ENCODE measurements at places on chromosomes 11 and 22. TPM values are rescaled to one million over a fixed set of nuclear protein-coding genes. Genes with fewer than 3 reads are reported as not detected.

- peak; percentile 38 for DNase-seq
- no peaks in the 10 kb centered on the region for H3K36me3 ChIP-seq
- H3K27ac ChIP-seq, result no peak overlapping the region
- H3K4me1 ChIP-seq, result no peaks in the 10 kb centered on the region
These were observed 2.5 kb upstream of the SEPTIN3 start for GRCh38 chr22:41966607-41967240.

DNA sequence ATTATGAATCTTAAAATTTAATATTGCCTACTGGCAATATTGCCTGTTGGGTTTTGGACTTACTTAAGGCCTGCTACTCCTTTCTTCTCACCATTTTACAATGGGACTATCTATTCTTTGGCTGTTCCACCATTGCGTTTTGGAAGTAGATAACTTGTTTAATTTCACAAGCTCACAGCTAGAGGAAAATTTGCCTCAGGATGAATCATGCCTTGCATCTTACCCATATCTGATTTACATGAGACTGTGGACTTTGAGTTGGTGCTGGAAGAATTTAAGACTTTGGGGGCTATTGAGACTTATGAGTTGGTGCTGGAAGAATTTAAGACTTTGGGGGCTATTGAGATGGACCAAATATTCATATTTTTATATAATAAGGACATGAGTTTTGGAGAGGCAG lies 662.6 kb downstream of the METTL15 start:
- H3K27me3 ChIP-seq, result no peaks in the 10 kb centered on the region
- H3K27ac ChIP-seq, result no peak overlapping the region
- H3K4me3 ChIP-seq, result no peak overlapping the region

- peaks cover 21% of the 10 kb centered on the region for H3K4me1 ChIP-seq
- H3K27ac ChIP-seq, result peak overlapping the region; percentile 38
- H3K4me3 ChIP-seq, result no peak overlapping the region
- no peaks in the 10 kb centered on the region for H3K36me3 ChIP-seq
These were observed 69.3 kb downstream of the FAM168A start for GRCh38 chr11:73528483-73529203.

FAM83F gene
- total RNA-seq, result 2.4 TPM

DNA sequence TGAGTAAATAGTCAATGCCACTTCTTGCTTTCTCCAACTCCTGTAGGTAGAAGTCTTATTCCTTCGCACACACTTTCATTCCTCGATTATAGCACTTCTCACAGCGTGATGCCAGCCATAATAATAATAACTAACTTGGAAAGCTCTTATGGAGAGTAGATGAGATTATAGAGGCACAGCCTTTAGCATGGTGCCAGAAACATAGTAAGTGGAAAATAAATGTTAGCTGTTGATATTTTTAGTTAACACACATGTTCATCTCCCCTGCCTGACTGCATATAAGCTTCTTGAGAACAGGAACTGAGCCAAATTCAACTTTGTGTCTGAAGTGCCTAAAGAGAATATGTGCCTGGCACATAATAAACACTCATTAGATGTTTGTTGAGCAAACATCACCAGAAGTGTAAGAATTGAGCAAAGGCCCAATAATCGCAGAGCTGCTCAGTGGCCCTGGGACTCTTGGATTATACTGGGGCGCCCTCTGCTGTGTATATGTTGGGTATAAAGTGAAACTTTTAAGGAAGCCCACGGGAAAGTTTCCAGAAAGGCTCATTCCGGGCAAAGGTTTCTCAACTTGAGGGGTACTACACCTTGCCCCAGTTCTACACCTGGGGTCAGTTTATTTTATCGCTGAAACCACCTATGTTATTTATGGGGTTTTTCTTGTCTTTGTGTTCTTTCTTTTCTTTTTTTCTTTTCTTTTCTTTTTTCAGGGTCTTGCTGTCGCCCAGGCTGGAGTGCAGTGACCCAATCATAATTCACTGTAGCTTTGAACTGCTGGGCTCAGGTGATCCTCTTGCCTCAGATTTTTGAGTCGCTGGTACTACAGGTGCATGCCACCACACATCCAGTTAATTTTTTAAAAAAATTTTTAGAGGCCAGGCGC lies 22.3 kb downstream of the SLN start:
- H3K36me3 ChIP-seq, result no peaks in the 10 kb centered on the region
- H3K4me1 ChIP-seq, result no peaks in the 10 kb centered on the region
- peak; percentile 16 for DNase-seq

DNA sequence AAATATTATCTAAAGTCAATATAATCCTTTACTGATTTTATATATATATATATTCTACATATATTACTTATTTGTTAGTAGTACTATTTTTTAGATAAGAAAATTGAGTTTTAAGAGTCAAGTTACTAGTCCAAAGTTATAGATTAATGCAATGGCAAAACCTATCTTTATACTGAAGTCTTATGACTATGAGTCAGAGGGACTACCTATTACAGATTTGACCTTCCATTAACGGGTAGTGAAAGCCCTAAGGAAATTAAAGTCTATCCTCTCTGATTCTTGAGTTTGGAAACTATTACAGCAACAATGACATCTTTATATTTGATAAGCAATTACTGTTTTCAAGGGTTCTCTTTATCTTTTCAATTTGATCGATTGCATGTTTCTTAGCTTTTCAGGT lies 315.8 kb downstream of the CASP12 start:
- H3K27ac ChIP-seq, result no peak overlapping the region
- H3K4me3 ChIP-seq, result no peak overlapping the region
- H3K4me1 ChIP-seq, result no peaks in the 10 kb centered on the region
- DNase-seq, result no peak
- H3K36me3 ChIP-seq, result no peaks in the 10 kb centered on the region
- no peaks in the 10 kb centered on the region for H3K27me3 ChIP-seq

GRCh38 chr11:7186676-7187075 lies 65.0 kb upstream of the SYT9 start:
- H3K4me3 ChIP-seq, result no peak overlapping the region
- no peak overlapping the region for H3K27ac ChIP-seq
- H3K4me1 ChIP-seq, result no peaks in the 10 kb centered on the region

DNA sequence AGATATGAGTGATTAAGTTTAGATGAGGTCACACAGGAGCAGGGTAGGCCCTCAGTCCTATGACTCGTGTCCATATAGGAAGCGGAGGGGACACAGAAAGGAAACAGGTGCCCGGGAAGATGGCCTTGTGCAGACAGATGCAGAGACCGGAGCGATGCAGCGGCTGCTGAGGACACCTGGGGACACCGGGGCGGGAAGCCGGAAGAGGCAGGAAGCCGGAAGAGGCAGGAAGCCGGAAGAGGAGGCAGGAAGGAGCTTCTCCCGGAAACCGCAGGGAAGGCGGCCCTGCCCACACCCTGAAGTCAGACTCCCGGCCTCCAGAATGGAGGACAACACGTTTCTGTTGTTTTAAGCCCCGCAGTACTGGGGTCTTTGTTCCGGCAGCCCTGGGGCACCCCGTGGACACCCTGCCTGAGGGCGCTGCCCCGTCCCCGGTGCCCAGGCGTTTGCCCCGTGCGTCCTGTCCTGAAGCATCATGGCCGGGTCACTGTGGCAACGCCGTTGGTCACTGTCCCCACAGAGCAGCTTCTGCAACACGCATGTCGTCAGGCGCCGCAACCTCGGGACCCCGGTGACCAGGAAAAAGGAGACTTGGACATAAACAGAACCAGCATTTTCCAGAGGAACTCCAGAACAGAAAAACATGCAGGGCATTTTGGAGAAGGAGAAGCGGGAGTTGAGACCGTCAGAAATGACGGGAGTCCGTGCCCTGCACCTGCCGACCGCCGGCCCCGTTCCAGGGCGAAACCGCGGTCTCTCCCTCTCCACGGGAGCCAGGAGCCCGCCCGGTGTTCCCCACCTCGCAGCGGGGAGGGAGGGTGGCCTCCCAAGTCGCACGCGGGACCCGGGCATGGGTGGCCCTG lies 103.4 kb downstream of the BRD1 start:
- H3K27me3 ChIP-seq, result peaks cover 62% of the 10 kb centered on the region
- H3K4me3 ChIP-seq, result peak overlapping the region; percentile 29
- H3K27ac ChIP-seq, result no peak overlapping the region
- DNase-seq, result peak; percentile 47

- H3K36me3 ChIP-seq, result no peaks in the 10 kb centered on the region
- no peaks in the 10 kb centered on the region for H3K27me3 ChIP-seq
- H3K4me3 ChIP-seq, result no peak overlapping the region
- H3K27ac ChIP-seq, result no peak overlapping the region
- H3K4me1 ChIP-seq, result no peaks in the 10 kb centered on the region
- DNase-seq, result no peak
These were observed 24.6 kb downstream of the TMEM45B start for GRCh38 chr11:129840236-129840635.

GRCh38 chr11:95647355-95647754 lies 142.2 kb downstream of the FAM76B start:
- H3K36me3 ChIP-seq, result no peaks in the 10 kb centered on the region
- no peak overlapping the region for H3K4me3 ChIP-seq
- H3K27me3 ChIP-seq, result no peaks in the 10 kb centered on the region
- DNase-seq, result no peak
- no peak overlapping the region for H3K27ac ChIP-seq

DNA sequence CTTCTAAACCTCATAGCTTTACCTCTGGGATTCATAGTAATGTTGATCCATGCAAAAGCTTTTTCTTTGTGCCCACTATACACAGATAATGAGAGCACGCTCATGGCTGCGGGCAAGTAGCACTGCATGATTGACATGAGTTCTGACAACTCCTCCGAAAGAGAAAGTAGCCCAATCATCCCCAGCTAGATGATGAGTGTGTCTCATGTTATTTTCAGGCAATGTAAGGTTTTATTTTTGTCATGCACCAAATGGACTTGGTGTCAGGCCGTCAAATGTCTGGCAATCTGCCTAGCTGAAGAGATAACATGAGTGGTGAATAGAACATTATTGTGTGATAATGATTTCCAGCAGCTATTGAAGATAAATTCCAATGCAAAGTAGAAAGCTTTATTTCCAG lies 662.6 kb downstream of the NTM start:
- no peaks in the 10 kb centered on the region for H3K36me3 ChIP-seq
- H3K4me1 ChIP-seq, result no peaks in the 10 kb centered on the region
- DNase-seq, result no peak
- no peak overlapping the region for H3K27ac ChIP-seq

DNA sequence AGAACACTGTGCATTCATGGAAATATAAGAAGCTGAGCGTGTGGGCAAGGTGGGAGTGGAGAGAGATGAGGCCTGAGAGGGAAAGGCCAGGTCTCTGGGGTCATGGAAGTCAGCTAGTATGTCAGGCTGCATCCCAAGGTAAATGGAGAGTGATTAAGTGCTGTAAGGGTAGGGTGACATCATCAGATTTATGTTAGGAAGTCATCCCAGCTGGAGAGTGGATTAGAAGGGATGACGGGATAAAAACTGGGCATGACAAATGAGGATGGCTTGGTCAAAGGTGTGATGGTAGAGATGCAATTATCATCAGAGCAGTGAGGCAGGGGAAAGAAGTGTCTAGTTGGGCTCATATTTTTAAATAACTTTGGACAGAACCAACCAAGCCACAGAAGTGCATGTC lies 3.5 kb upstream of the ENDOD1 start:
- DNase-seq, result no peak
- no peak overlapping the region for H3K4me3 ChIP-seq
- H3K36me3 ChIP-seq, result no peaks in the 10 kb centered on the region
- H3K4me1 ChIP-seq, result peaks cover 32% of the 10 kb centered on the region
- H3K27ac ChIP-seq, result no peak overlapping the region

- no peaks in the 10 kb centered on the region for H3K4me1 ChIP-seq
- no peak overlapping the region for H3K27ac ChIP-seq
- H3K4me3 ChIP-seq, result no peak overlapping the region
- DNase-seq, result no peak
These were observed 73.2 kb upstream of the BLID start for GRCh38 chr11:122189229-122189628.

- H3K4me3 ChIP-seq, result no peak overlapping the region
- no peak for DNase-seq
- H3K27me3 ChIP-seq, result no peaks in the 10 kb centered on the region
- no peaks in the 10 kb centered on the region for H3K36me3 ChIP-seq
- H3K27ac ChIP-seq, result no peak overlapping the region
These were observed 285.1 kb upstream of the CCDC90B start for GRCh38 chr11:83571302-83571701.

DNA sequence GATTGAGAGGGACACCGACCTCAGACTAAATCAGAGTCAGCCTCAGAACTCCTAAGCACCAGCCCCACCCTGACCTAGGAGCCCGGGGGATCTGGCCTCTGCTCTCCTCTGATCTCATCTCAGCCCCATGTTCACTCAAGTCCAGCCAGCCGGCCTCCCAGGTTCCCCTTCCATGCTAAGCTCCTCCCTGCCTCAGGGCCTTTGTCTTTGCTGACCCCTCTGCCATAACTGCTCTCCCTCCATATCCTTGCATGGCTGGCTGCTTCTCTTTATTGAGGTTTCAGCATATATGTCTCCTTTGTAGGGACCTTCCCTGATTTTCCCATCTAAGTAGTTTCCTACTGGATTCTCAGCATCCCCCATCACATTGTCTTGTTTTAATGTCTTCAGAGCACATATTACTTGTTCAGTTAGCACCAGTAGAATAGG lies 780 bp upstream of the SLC15A3 start:
- H3K27me3 ChIP-seq, result peaks cover 75% of the 10 kb centered on the region
- peak overlapping the region; percentile 9 for H3K4me3 ChIP-seq
- no peak for DNase-seq
- no peaks in the 10 kb centered on the region for H3K36me3 ChIP-seq
- peaks cover 21% of the 10 kb centered on the region for H3K4me1 ChIP-seq

MMP13 gene
- total RNA-seq, result 0.42 TPM

P2RX6 gene
- 0.66 TPM for total RNA-seq

DNA sequence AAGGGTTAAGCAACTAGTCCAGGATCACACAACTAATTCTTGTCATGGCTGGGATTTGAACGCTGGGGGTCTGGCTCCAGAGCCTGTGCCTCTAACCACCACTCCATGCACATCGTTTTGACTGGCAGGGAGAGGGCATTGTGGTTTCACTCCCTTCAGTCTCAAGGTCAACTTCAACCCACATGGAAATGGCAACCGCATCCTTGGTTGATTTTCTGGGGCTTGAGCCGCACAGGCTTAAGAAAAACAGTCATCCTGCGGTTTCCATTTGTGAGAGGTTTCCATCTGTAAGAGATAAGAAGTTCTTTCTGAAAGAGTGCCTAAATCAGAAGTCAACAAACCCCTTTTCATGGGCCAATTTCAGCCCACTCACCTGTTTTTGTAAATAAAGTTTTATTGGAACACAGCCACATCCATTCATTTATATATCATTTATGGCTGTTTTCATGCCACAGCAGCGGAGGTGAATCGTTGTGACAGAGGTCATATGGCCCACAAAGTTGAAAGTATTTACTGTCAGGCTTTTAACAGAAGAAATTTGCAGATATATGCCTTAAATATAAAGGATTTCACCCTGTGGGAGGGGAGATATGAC lies 65.7 kb downstream of the SGSM1 start:
- no peaks in the 10 kb centered on the region for H3K36me3 ChIP-seq
- no peaks in the 10 kb centered on the region for H3K27me3 ChIP-seq

Data from thymus (tissue), 14 donors.